T-helper 2 cell treated with Interferon-gamma antibody and Interleukin-4, amounts not matched to agents 100 ng/mL and 5 ng/mL, for 36 hours (primary cell): ENCODE measurements at places on chromosomes 11 and 22. TPM values are rescaled to one million over a fixed set of nuclear protein-coding genes. Genes with fewer than 3 reads are reported as not detected.

The APOBEC3C gene
- 97.9 and 101 TPM in 2 replicates for total RNA-seq

The UCP3 gene
- total RNA-seq, result 2.7 and 3.6 TPM in 2 replicates

The RGL4 gene
- total RNA-seq, result 31.4 and 34.7 TPM in 2 replicates

The KRTAP5-11 gene
- not detected in 2 replicates for total RNA-seq

The SPI1 gene
- total RNA-seq, result not detected in 2 replicates

The MCHR1 gene
- total RNA-seq, result not detected in 2 replicates

The FGF4 gene
- total RNA-seq, result not detected in 2 replicates

The PPP6R2 gene
- 49.8 and 54.9 TPM in 2 replicates for total RNA-seq

The MEI1 gene
- 31.8 and 37.0 TPM in 2 replicates for total RNA-seq

The SCYL1 gene
- 63.6 and 64.6 TPM in 2 replicates for total RNA-seq

The NNMT gene
- not detected in 2 replicates for total RNA-seq

The OR8D1 gene
- not detected in 2 replicates for total RNA-seq

The CHRM1 gene
- not detected in 2 replicates for total RNA-seq

The FXYD6 gene
- total RNA-seq, result not detected in 2 replicates

The ARHGAP20 gene
- not detected in 2 replicates for total RNA-seq

The MRGPRX3 gene
- not detected in 2 replicates for total RNA-seq

The TOB2 gene
- total RNA-seq, result 30.8 and 32.7 TPM in 2 replicates

The CD3E gene
- 576 and 590 TPM in 2 replicates for total RNA-seq

The TMEM109 gene
- 132 TPM in 2 replicates for total RNA-seq

The SLC29A2 gene
- total RNA-seq, result 8.0 and 8.1 TPM in 2 replicates

The YPEL4 gene
- total RNA-seq, result 0.25 and 0.48 TPM in 2 replicates

The FAM111A gene
- 141 and 145 TPM in 2 replicates for total RNA-seq

The SCGB2A2 gene
- total RNA-seq, result not detected in 2 replicates

The CDCA5 gene
- 91.5 and 93.2 TPM in 2 replicates for total RNA-seq

The MPEG1 gene
- 0.05 TPM in 1 of 2 replicates, not detected in the other for total RNA-seq

The PKNOX2 gene
- total RNA-seq, result not detected in 2 replicates

The MCAT gene
- 12.1 TPM in 2 replicates for total RNA-seq
